Activated CD4-positive, alpha-beta T cell treated with anti-CD3 and anti-CD28 coated beads, Interleukin-2, amount 10 ng/mL, durations not matched to agents 7 days and 5 days (primary cell): ENCODE measurements at places on chromosomes 6 and 20. TPM values are rescaled to one million over a fixed set of nuclear protein-coding genes. Genes with fewer than 3 reads are reported as not detected.

- H3K4me3 ChIP-seq = no peak overlapping the region
- no peak overlapping the region for H3K27ac ChIP-seq
- DNase-seq = no peak
- H3K4me1 ChIP-seq = no peaks in the 10 kb centered on the region
- no peaks in the 10 kb centered on the region for H3K27me3 ChIP-seq
These were observed 105.0 kb upstream of the LAMP5 start for GRCh38 chr20:9409352-9409751.

DNA sequence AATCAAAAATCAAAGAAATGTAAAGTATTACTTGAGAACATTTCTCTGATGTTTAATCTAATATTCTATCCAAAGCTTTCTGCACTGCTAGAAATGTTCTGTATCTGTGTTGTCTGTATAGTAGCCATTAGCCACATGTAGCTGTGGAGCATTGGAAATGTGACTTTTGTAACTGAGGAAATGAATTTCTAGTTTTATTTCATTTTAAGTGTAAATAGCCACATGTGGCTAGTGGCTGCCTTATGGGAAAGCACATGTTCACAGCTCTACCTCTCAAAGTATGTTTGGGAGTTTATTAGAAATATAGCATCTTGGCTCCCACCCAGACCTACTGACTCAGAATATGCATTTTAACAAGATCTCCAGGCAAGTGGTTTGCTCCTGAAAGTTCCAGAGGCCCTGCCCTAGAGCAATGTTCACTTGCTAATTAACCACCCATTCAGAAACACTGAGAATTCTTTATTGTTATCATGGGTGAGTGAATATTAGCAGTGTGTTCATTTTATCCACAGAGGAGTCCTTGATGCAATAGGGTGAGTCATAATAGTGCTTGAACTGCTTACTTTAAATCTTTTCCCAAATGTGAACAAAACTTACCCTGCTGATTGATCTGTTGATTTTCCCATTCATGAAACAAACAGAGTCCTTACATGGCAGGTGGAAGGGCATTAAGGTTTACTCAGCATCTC is 282.7 kb downstream of the PLCB1 start:
- H3K36me3 ChIP-seq = no peaks in the 10 kb centered on the region
- H3K27me3 ChIP-seq = no peaks in the 10 kb centered on the region
- DNase-seq = no peak
- no peak overlapping the region for H3K27ac ChIP-seq
- H3K4me1 ChIP-seq = no peaks in the 10 kb centered on the region

GRCh38 chr6:39189915-39190544 is 39.2 kb downstream of the KCNK5 start:
- no peak overlapping the region for H3K4me3 ChIP-seq
- no peaks in the 10 kb centered on the region for H3K27me3 ChIP-seq
- DNase-seq = no peak
- H3K4me1 ChIP-seq = peaks cover 16% of the 10 kb centered on the region

DNA sequence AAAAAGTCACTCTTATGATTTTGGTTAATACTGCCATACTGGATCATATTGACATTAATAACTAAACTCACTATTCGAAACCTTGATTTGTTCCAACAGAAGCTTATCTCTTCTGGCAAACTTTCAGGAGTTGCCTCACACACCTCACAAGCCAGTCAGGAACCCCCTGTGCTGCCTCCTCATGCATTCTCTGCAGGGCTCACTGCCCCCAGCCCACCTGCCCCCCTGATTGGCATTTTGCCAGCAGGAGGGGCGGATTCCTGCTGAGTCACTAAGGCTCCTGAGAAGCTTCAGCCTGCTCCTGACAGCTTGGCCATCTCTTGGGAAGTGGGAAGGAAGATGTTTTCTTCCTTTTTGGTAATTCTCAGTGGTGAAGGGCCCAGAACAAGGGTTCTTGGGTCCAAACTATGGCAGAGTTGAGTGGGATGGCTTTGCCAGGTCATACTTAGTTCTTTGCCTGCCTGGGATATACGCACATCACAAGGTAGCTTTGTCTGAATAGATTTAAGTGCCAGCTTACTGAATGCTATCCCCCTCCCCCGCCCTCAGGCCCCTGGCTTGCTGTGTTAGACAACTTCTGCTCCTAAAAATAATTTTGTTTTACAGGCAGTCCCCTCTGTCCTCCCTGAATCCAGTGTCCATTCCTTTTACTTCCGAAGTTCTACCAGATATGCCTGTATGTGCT is 31.4 kb downstream of the SLC35F1 start:
- no peaks in the 10 kb centered on the region for H3K4me1 ChIP-seq
- no peak overlapping the region for H3K4me3 ChIP-seq
- no peak overlapping the region for H3K27ac ChIP-seq
- DNase-seq = no peak

DNA sequence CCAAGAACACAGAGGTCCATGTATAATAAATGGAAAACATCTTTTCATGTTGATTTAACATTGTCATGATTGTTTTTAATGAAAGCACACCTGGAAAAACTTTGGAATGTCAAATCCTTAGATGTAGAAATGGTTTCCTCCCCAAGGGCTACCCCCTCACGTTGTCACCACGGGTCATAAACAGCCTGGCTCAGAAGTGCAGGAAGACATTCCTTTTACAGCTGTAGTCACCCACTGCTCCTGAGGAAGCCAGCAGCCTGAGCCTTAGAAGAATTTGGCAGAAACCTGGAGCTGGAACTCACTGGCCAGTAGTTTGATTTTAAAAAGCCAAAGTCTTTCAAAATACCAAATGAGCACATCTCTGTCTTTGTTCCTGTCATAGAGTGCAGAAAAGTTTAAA is 23.7 kb downstream of the ADGRF5 start:
- H3K4me3 ChIP-seq = no peak overlapping the region
- no peaks in the 10 kb centered on the region for H3K4me1 ChIP-seq
- DNase-seq = no peak
- no peaks in the 10 kb centered on the region for H3K36me3 ChIP-seq

GRCh38 chr20:48682529-48683363 is 145.1 kb downstream of the PREX1 start:
- H3K27ac ChIP-seq = no peak overlapping the region
- peaks cover 23% of the 10 kb centered on the region for H3K36me3 ChIP-seq
- no peak overlapping the region for H3K4me3 ChIP-seq
- H3K27me3 ChIP-seq = no peaks in the 10 kb centered on the region

- no peaks in the 10 kb centered on the region for H3K4me1 ChIP-seq
- no peak overlapping the region for H3K4me3 ChIP-seq
- H3K36me3 ChIP-seq = no peaks in the 10 kb centered on the region
These were observed 85.0 kb upstream of the BMP5 start for GRCh38 chr6:55960344-55960743.

- H3K36me3 ChIP-seq = no peaks in the 10 kb centered on the region
- H3K27ac ChIP-seq = no peak overlapping the region
- no peak overlapping the region for H3K4me3 ChIP-seq
- H3K4me1 ChIP-seq = no peaks in the 10 kb centered on the region
- DNase-seq = no peak
- H3K27me3 ChIP-seq = no peaks in the 10 kb centered on the region
These were observed 154.7 kb upstream of the LAMP5 start for GRCh38 chr20:9359561-9360308.

Gene VSTM2L
- total RNA-seq = not detected

Gene BPI
- total RNA-seq = not detected

Gene LY6G6D
- total RNA-seq = not detected

Gene JPH2
- not detected for total RNA-seq

Gene SPATS1
- not detected for total RNA-seq
